Vagina (tissue), 2 donors: ENCODE measurements at places on chromosomes 12 and 14. TPM values are rescaled to one million over a fixed set of nuclear protein-coding genes. Genes with fewer than 3 reads are reported as not detected.

DNA sequence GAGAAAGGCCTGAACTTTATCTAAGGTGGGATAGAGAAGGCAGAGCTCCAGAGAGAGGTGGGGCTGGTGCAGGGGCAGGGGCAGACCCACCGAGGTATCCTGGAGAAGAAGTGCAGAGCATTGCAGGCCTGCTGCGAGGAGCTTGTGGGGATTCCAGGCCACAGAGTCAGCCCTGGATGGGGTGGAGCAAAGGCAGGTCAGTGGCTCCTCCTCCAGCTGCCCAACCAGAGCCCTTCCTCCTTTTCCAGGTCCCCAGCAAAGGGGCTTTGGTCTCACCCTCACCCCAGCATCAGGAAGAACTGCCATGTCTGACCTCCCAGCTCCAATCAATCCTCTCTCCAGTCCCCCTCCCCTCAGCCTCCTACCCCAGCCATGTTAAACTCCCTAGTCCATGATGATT, 19.8 kb upstream of the ZNF740 start:
- no peaks in the 10 kb centered on the region for H3K36me3 ChIP-seq
- H3K4me1 ChIP-seq, result no peaks in the 10 kb centered on the region
- no peak for DNase-seq

DNA sequence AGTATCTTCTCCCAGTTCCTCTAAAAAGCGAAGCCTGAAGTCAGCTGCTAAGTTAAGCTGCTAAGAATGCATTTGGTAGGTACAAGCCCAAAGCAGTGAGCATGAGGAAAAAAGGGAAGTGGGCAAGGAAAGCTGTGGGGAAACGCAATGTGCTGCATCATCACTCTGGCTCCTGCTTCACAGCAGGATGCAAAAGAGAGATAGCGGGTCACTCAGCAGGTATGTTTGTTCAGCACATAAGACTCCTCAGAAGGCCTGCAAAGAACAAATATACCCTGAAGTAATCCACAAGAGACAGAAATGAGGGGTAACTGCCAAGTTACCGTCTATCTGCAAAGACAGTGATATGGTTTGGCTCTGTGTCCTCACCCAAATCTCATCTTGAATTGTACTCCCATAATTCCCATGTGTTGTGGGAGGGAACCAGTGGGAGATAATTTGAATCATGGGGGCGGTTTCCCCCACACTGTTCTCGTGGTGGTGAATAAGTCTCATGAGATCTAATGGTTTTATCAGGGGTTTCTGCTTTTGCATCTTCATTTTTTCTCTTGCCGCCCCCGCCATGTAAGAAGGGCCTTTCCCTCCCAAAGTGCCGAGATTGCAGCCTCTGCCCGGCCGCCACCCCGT, 127.4 kb upstream of the EGLN3 start:
- no peak overlapping the region for H3K4me3 ChIP-seq
- H3K27ac ChIP-seq, result no peak overlapping the region
- no peak for DNase-seq
- no peaks in the 10 kb centered on the region for H3K36me3 ChIP-seq

DNA sequence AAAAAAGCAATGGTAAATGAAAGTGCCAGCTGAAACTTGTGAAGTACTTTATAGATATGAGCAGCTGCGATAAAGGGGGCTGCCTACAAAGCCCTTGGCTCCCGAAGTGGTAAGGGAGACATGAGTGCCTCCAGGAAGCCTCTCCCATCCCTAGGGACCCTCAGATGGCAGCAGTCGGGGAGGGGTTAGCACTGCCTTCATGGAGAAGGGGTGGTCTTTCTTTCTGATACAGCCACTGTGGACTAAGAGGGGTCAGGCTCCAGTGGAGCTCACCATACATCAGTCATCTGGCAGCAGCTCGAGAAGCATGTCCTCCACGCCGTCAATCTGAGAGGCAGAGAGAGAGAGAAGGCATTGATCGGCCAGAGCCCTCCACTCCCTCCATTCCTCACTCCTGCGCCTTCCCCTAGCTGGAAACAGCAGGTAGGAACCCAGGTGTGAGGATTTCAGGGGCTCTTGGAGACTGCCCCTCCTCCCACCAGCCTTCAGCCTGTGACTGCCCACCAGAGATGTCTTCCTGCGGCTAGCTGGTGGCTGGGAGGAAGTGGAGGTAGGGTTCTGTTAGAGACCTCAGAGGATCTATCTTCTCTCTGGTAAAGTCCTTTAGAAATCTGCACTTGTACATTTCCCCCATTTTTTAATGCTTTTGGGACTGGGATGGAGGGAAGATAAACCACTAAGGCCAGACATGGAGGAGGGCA, 2.3 kb downstream of the TCL1A start:
- DNase-seq, result no peak
- no peaks in the 10 kb centered on the region for H3K4me1 ChIP-seq
- H3K27me3 ChIP-seq, result peaks cover 6% of the 10 kb centered on the region
- no peak overlapping the region for H3K4me3 ChIP-seq
- no peak overlapping the region for H3K27ac ChIP-seq

DNA sequence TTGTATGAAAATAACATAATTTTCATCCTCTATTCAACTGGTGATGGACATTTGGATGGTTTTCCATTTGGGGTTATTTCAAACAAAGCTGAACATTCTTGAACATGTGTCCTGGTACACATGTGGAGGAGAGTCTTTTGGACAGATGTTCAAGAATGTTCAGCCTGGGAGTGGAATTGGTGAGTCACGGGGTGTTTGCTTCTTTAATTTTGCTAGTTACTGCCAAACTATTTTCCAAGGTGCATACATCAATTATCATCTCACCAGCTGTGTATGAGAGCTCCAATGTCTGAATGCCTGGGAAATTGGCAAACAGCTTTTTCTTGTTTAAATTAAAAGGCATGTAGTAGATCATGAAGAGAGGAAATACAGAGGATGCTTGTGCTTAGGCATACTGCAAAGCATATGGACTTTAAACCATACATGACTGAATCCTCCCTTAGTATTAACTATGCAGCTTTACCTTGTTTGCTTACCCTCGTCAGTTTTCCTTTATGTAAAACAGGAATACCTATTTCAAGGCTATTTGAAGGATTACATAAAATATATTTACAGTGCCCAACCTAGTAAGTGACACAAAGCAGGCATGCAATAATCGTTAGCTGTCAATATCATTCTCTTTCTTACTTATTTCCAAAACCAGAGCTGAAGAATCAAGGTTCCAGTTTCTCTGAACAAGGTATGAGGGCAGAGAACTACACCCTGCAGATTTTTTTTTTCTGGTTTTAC, 152.1 kb downstream of the ITPR2 start:
- DNase-seq, result no peak
- no peaks in the 10 kb centered on the region for H3K27me3 ChIP-seq
- no peak overlapping the region for H3K27ac ChIP-seq
- no peak overlapping the region for H3K4me3 ChIP-seq

SOAT2 gene
- total RNA-seq, result 0.74 TPM

DDX47 gene
- 42.0 TPM for total RNA-seq
